Activated T-helper 1 cell treated with anti-CD3 and anti-CD28 coated beads, Interleukin-12 subunit alpha, Interleukin-12 subunit beta, Interleukin-2, Interleukin-4 antibody, amounts not matched to agents 30 ng/mL and 10 ng/mL and 1 ng/mL, durations not matched to agents 14 hours and 24 hours and 36 hours (primary cell): ENCODE measurements at places on chromosomes 6 and 20.

- DNase-seq: no peak
Measured at GRCh38 chr20:21607971-21608725, 94.3 kb upstream of the NKX2-2 start.

DNA sequence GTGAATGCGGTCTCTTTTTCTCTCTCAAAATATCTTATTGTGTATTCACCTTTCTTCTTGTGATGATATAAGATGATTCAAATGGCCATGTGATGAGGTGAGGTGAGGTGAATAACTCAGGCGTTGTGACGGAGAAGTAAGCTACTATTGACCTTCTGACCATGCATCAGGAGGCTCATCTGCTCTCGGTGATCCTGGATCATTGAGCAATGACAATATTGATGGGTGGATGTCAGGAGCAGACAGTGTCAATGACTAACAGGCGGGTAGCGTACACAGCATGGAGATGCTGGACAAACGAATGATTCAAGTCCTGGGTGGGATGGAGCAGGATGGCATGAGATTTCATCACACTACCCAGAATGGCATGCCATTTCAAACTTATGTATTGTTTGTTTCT, 119.6 kb downstream of the PXDC1 start:
- DNase-seq: no peak

DNA sequence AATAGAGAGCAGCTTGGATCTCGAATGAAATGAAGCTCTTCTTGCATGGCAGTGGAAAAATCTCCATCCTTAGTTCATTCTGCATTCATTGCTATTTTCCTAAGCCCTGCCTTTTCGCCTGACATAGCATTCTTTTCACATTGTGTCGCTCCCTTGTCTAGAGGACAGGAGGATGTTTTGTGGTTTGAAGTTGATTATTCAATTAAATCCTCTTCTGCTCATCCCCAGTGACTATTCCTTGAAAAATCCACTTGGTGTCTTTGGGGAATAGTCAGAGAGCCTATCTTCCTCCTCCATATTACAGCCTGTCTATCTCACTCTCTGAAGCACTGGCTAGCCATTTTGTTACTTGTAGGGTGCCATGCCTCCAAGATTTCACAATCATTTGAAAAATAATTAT, 161.2 kb downstream of the KLHL32 start:
- no peak for DNase-seq

- DNase-seq: no peak
Measured at GRCh38 chr6:33502486-33502885, 48.1 kb downstream of the ZBTB9 start.

- no peak for DNase-seq
Measured at GRCh38 chr6:53139841-53140413, 8.7 kb downstream of the GCM1 start.

GRCh38 chr6:99501762-99502161, 13.5 kb downstream of the USP45 start:
- DNase-seq: no peak

DNA sequence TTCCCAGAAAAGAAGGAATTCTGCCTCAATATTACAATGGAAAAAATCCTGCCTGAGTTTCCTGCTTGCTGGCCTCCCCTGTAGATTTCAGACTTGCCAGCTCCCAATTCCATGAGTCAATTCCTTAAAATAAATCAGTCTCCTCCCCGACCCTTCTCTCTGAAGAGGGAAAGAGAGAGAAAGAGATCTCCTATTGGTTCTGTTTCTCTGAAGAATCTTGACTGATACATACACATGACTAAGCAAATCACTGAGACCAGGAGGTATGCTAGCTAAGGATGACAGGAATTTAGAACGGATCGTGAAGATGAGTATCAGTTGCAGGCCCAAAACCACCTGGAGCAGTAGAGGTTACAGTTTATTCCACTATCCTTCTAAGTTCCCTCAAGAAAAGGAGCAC, 11.3 kb upstream of the RBM24 start:
- no peak for DNase-seq

GRCh38 chr6:10740061-10740460, 7.5 kb upstream of the TMEM14B start:
- no peak for DNase-seq

GRCh38 chr20:58822748-58823730, 27.7 kb downstream of the GNAS-AS1 start:
- no peak for DNase-seq

DNA sequence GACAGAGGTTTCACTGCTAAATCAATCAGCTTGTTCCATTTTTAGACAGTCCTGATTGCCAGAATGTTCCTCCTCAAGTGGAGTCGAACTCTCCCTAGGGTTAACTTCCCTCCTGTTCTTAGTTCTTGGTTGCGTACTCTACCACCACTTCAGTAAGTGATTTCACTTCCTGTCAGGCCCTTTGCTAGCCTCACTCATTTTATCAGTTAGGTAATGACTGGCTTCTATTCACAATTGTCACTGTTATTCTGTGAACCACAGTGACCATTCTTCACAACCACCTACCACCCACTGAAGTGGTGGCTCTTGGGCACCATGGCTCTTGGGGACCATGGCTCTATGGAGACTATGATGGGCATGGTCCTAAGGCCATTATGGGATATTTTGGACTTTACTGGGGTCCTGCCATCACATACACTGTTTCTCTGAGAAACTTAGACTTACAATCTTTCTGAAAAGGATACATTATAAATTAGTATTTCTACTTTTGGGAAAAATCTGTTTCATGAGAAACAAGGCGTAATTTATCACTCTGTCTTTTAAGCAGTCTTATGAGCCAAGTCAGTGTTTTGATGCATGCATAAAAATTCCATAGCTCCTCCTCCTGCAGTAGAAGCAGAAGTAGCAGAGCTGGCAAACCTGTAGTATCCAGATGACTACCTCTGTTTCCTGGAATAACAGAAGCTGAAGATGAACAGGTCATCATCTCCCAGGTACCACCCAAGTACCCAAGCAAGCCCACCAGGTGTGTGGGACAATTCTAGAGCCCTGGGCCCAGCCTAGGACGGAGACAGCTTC, 66.3 kb downstream of the ATXN1 start:
- DNase-seq: no peak

GRCh38 chr20:63577317-63577894, 3.4 kb upstream of the HELZ2 start:
- DNase-seq: no peak

DNA sequence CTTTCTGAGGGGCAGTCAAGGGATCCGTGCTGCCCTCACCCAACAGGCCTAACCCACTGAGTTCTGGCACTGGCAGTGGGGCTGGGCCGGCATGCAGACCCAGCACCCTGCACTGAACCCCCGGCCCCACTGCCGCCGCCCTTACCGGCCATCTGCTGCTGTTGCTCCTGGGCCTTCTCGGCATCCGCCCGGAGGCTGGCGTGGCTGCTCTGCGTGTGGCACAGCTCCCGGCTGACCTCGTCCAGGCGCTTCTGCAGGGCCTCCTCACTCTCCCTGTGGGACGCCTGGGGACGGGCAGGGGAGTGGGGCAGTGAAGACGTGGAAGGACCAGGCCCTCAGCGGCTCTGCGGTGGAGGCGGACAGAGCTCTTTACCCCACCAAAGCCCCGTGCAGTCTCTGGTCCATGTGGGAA, 52.4 kb downstream of the RRBP1 start:
- no peak for DNase-seq

DNA sequence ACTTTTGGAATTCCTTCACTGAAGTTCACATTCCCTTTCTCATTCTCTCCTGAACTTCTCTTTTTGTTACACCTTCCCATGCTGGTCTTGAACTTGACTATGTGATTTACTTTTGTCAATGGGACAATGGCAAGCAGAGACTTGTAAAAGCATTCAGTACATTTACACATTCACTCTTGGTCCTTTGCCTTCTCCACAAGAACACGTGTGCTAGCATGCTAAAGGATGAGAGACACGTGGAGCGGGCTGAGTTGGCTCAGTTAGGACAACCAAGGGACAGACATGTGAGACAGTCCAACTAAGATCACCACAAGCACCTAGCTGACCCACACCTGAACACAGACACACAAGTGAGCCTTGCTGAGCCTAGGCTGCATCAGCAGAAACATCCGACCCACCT, 91.3 kb upstream of the PAK5 start:
- DNase-seq: no peak

DNA sequence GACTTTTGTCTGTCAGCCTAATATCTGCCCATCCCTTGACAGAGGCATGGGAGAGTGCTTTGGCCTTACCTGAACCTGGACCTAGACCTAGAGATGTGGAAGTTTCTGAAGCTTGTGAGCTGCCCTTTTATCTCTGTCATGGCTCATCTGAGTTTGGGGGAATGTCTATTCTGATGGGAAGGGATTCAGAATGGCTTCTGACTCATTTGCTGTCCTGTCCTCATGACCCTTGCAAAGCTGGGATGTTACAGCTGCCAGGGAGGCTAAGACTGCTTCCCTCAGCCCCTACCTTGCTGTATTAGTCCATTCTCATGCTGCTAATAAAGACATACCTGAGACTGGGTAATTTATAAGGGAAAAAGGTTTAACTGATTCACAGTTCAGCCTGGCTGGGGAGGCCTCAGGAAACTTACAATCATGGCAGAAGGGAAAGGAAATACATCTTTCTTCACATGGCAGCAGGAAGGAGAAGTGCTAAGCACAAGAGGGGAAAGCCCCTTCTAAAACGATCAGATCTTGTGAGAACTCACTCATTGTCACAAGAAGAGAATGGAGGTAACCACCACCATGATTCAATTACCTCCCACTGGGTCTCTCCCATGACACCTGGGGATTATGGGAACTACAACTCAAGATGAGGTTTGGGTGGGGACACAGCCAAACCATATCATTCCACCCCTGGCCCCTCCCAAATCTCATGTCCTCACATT, 252.2 kb downstream of the ERMARD start:
- DNase-seq: no peak

DNA sequence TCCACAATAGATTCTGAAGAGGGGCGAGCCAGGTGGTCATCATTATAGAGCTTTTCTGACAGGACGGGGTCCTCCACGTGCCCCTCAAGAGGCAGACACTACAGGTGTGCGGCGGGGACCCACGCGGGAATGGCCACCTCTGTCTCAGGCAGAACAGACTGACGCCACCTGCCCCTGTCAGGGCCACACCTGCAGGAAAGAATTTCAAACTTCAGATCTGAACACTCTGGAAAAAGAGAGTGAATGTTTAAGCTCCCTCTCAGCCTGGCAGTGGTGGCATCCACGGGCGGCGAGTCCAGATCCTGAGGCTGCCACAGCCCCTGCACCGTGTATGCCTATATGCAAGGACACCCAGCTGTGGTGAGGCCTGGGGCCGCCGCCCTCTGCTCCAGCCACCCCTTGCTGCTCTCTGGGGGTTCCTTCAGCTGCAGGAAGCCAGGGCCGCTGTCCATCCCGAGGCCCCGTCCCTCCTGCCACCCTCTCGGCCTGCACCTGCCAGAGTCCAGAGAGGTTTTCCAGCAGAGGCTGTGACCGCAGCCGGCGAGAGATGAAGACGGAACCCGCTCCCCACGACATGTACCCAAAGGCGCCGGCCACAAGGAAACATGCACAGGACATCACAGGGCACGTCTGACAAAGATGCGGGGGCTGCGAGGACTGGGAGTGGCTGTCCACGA, 234.9 kb downstream of the ERMARD start:
- no peak for DNase-seq

DNA sequence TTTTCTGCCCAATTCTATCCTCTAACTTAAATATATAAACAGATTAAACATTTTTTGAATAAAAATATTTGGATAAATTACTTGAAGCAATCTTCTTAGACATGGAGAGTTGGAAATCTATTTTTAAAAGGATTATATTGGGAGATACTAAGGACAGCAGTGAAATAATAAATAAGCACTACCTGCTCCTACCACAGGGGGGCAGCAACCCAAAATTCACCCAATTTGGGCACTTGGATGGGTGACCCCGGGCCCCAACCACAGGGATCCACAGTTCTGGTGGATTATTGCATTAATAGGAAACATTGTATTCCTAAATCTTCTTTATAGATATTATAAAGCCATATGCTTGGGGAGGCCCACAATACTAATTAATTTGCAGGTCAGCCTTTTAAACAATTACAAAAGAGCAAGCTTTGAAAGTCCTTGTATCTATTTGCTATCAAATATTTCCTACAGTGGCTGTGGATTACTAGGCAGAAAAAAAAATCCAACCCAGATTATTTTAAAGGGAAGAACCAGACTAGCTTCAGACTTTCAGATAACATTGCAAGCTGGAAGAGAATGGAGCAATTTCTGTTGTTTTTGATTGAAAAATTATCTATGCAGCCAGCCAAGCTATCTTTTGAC, 66.4 kb upstream of the PDE10A start:
- no peak for DNase-seq

DNA sequence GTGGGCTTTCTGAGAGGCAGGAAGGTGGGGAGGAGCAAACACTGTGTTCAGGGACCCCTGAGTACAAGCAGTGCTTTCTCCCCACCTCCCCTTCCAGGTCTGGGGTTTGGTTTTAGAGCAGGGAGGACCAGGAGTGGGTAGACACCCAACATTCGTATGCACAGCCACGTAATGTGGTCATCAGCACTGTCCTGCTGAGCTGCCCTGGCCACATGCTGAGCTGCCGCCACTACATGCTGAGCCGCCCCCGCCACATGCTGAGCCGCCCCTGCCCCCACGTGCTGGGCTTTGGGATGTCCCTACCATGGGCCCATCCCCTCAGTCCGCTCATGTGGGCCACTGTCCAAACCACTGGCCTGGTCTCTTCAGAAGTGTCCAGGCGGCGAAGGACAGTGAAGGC, 214.9 kb upstream of the CST7 start:
- no peak for DNase-seq

- DNase-seq: no peak
Measured at GRCh38 chr6:72246926-72247325, 360.6 kb downstream of the RIMS1 start.

DNA sequence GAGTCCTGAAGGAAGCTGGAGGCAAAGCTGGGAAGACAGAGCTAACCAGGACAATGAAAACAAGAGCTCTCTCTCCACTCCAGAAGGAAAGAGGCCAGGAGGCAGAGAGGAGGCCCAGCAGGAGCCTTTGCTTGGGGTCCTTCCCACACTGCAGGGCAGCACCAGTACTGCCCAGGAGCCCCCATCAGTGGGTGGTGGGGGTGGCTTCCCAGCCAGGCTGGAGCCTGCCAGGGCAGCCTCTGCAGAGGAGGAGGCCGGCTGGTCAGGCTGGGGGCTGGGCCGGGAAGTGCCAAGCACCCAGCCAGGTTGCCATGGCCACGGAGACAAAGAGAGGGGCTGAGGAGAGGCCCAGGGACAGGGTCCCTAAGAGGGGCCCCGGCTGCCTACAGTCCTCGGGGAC, 33.4 kb downstream of the PREX1 start:
- DNase-seq: no peak

- DNase-seq: no peak
Measured at GRCh38 chr20:58048096-58048702, 180.3 kb downstream of the ANKRD60 start.

GRCh38 chr6:108562503-108562993, 1.8 kb downstream of the FOXO3 start:
- no peak for DNase-seq

- no peak for DNase-seq
Measured at GRCh38 chr20:48821261-48821920, 6.4 kb downstream of the PREX1 start.

GRCh38 chr6:119344306-119344705, 5.3 kb downstream of the MAN1A1 start:
- no peak for DNase-seq
